Uterus (tissue), 4 donors: ENCODE measurements at places on chromosomes 2 and 18. TPM values are rescaled to one million over a fixed set of nuclear protein-coding genes. Genes with fewer than 3 reads are reported as not detected.

DNA sequence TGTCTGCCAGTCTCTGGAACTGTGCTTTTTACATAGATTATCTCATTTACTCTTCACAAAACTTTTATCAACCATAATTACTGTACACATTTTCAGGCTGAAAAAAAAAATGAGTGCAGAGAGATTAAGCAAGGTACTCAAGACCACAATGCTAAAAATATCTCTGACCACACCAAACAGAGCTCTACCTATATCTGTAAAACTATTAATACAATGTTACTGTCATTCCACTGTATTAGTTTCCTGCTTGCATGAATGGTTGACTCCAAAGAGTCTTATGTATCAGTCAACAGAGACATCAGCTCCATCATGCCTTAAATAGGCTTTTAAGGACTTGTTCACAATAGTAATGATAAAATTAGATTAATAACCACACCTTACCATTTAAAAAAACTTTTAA is 134.7 kb upstream of the CCDC150 start:
- H3K4me1 ChIP-seq: no peaks in the 10 kb centered on the region
- no peaks in the 10 kb centered on the region for H3K27me3 ChIP-seq
- H3K4me3 ChIP-seq: no peak overlapping the region
- H3K36me3 ChIP-seq: no peaks in the 10 kb centered on the region
- no peak for DNase-seq

DNA sequence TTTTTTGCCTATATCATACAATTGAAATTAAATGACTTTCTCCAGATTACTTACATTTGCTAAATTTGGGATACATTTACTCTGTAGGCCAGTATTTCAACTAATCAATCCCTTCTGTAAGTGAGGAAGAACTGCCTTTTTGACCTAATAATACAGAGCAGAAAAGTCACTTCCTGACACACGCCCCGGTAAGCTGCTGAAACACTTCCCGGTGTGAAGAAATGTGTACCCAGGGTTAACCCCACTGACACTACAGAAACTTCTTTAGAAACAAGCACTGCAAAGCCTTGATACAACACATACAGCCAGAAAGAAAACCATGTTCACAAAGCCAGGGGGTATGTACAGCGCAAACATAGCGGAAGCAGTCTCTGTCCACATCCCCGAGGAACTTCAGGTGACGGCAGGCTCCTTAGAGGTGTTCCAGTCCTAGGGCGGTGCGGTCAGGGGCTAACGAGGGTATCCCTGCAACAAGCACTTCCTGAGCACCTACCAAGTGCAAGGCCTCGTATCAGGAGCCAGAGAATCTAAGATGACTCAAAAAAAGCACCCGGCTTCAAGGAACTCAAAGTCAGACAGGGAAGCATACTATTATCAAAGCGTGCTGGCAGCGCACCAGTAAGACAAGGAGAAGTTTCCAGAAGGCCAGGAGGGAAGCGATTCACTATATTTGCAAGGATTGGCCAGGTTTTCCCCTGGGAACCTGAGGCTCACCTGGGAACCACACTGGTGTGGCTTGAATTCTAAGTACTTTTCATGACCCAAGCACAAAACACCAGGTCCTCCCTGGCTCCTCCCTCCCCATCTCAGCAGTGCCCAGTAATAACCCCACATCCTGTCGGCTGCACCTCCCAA is 46.6 kb downstream of the ZNF516 start:
- peaks cover 13% of the 10 kb centered on the region for H3K4me1 ChIP-seq
- no peak for DNase-seq
- H3K27me3 ChIP-seq: no peaks in the 10 kb centered on the region
- H3K4me3 ChIP-seq: no peak overlapping the region

DNA sequence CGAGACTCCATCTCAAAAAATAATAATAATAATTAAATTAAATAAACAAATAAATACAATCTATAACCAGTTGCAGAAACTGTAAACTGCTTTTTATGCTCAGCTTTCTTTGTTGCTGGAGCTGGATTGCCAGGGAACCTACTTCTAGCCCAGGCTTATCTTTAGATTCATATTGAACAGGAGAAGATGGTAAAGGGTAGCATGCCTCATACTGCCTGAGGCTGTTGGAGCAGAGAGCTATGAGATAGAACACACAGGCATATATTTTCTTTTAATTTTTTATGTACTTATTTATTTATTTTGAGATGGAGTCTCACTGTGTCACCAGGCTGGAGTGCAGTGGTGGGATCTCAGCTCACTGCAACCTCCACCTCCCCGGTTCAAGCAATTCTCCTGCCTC is 28.7 kb upstream of the EML4 start:
- H3K4me3 ChIP-seq: no peak overlapping the region
- H3K27me3 ChIP-seq: no peaks in the 10 kb centered on the region
- no peaks in the 10 kb centered on the region for H3K4me1 ChIP-seq
- no peak overlapping the region for H3K27ac ChIP-seq

GRCh38 chr2:86157009-86157556 is 38.2 kb downstream of the IMMT start:
- H3K27me3 ChIP-seq: no peaks in the 10 kb centered on the region
- no peak overlapping the region for H3K4me3 ChIP-seq
- DNase-seq: no peak
- no peak overlapping the region for H3K27ac ChIP-seq
- H3K4me1 ChIP-seq: no peaks in the 10 kb centered on the region
- no peaks in the 10 kb centered on the region for H3K36me3 ChIP-seq

GRCh38 chr2:222733846-222734702 is 62.6 kb downstream of the MOGAT1 start:
- no peaks in the 10 kb centered on the region for H3K36me3 ChIP-seq
- no peak overlapping the region for H3K27ac ChIP-seq
- no peak for DNase-seq
- H3K27me3 ChIP-seq: no peaks in the 10 kb centered on the region
- no peaks in the 10 kb centered on the region for H3K4me1 ChIP-seq
- no peak overlapping the region for H3K4me3 ChIP-seq

- no peaks in the 10 kb centered on the region for H3K27me3 ChIP-seq
- H3K36me3 ChIP-seq: no peaks in the 10 kb centered on the region
- no peak overlapping the region for H3K27ac ChIP-seq
- H3K4me1 ChIP-seq: no peaks in the 10 kb centered on the region
- no peak overlapping the region for H3K4me3 ChIP-seq
Observed at GRCh38 chr2:136104977-136105376, 13.0 kb downstream of the CXCR4 start.

GRCh38 chr18:5095239-5095638 is 101.8 kb downstream of the AKAIN1 start:
- H3K27me3 ChIP-seq: no peaks in the 10 kb centered on the region
- DNase-seq: no peak
- no peak overlapping the region for H3K4me3 ChIP-seq
- H3K27ac ChIP-seq: no peak overlapping the region
- H3K4me1 ChIP-seq: no peaks in the 10 kb centered on the region

- no peaks in the 10 kb centered on the region for H3K4me1 ChIP-seq
- H3K27me3 ChIP-seq: no peaks in the 10 kb centered on the region
- no peaks in the 10 kb centered on the region for H3K36me3 ChIP-seq
- no peak for DNase-seq
Observed at GRCh38 chr2:201218780-201219179, 35.8 kb downstream of the CASP10 start.

DNA sequence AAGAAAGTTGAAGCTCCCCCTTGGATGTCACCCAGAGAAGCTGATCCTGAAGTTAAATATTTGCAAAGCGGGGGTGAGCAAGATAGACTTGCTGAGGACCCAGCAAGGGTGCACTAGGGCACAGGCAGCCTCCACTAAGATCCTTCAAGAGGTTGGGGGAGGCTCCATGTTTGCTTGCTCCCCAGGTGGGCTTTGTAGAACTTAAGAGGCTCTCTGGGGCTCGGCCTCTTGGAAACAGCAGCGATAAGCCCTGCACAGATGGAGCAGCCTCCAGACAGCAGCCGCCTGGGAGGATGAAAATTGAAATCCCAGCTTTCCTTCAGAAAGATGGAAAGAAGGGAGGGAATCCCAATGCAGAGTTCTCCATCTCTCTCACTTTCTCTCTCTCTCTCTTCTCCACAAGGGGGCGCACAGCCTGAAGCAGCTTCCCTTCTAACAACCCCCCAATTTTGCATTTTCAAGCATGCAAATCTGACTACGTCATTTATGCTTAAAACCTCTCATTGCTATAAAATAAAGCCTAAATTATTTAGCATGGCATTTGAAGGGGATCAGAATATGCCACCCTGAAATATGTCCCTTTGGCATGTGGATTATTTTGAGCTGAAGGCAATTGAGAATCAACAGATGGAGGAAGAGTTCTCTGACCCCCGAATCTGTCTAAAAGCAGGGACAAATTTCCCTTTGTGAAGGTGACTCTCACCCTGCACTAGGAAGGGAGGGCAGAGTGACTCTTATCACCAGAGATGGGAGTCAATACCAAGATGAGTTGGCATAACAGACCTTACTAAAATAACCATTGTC is 185.7 kb upstream of the KLHL29 start:
- H3K4me3 ChIP-seq: no peak overlapping the region
- H3K27me3 ChIP-seq: no peaks in the 10 kb centered on the region
- H3K27ac ChIP-seq: no peak overlapping the region

- H3K36me3 ChIP-seq: no peaks in the 10 kb centered on the region
- no peak overlapping the region for H3K27ac ChIP-seq
- H3K27me3 ChIP-seq: no peaks in the 10 kb centered on the region
- no peaks in the 10 kb centered on the region for H3K4me1 ChIP-seq
Observed at GRCh38 chr18:78876868-78877267, 102.8 kb upstream of the SALL3 start.

DNA sequence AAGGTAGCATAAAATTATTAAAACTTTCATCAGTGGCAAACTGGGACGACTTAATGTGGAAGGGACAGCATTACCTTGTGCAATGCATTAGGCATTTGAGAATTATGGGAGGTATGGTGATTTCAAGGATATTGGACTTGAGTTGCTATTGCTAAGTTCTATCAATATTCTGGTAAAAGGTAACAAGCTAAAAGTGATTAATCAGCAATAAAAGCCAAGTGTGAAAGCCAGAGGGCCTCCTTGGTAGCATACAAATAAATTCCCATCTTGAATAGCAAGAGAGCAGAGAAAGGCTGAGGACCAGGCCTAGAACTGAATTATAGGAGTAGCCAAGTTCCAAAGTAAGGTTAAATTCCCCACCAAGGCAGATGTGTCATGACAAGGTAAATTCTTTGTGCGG is 74.2 kb upstream of the KCNH7 start:
- no peak overlapping the region for H3K27ac ChIP-seq
- no peak overlapping the region for H3K4me3 ChIP-seq
- no peaks in the 10 kb centered on the region for H3K4me1 ChIP-seq
- no peak for DNase-seq
- H3K27me3 ChIP-seq: no peaks in the 10 kb centered on the region
- H3K36me3 ChIP-seq: peaks cover 3% of the 10 kb centered on the region

The LAMA3 gene
- 75.4 TPM for total RNA-seq

The SCN3A gene
- 6.2 TPM for total RNA-seq
